Stimulated activated CD8-positive, alpha-beta memory T cell treated with anti-CD3 and anti-CD28 coated beads, Interleukin-7, amount 100 ng/mL, for 24 hours (primary cell): ENCODE measurements at places on chromosomes 7 and 10.

DNA sequence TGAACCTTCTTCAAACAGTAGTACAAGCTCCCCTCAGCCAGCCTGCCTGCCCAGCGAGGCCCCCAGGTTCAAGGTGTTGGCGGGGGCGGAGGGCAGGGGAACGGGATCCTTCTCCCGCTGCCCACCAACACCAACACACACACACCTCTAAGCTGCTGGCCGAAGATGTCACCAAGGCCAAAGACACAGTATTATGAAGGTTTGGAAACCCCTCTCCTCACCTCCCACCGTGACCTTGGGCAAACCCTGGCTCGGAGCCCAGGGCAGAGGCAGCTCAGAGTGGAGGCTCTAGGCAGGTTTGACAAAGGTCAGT lies 49.4 kb upstream of the GTF2IRD1 start:
- DNase-seq: no peak

DNA sequence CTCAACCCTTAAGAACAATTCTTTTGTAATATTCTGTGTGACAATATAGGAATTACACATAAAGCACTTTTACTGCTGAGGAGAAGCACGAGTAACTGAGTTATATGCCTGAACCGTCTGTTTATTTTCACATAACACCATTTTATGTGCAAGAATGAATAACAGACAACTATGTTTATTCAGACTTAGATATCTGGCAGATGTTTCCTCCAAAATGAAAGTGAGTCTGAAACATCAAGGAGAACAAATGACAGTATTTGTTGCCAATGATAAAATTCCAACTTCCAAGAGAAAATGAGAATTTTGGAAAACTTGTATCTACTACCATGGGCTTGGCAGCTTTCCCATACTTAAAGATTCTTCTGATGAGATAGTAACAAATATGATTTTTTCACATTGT lies 51.4 kb downstream of the DNMBP start:
- no peak for DNase-seq

DNA sequence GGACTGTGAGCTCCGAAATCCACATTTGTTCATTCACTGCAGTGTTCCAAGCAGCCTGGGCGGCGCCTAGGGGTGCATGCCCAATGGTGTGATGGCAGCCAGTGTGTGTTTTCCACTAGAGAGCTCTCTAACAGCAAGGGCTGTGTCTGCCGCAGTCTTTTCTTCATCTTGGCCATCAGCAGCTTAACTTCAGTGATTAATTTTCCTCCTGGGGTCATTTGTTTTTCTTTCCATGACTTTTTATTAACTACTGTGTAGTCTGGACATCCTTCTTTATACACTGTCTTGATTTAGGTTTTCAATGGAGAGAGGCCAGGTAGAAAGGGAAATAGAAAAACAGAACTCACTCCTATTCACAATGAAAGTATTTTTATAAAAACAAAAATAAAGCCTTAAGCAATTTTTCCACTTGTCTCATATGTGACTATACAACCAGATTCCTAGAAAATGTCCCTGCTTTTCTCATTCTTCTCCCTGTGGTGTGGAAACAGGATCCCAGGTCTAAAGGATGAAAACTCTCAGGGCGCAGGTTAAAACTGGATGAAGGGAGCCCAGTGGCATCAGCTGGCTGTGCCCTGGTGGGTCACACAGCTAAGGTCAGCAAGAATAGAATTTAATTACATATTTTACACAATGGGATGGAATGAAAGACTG lies 176.8 kb downstream of the PKD1L1 start:
- DNase-seq: no peak

- no peak for DNase-seq
Observed at GRCh38 chr7:1112625-1113547, 25.0 kb downstream of the GPER1 start.

GRCh38 chr7:32255036-32255435 lies 184.8 kb upstream of the PDE1C start:
- DNase-seq: no peak

GRCh38 chr7:80131675-80132435 lies 2.8 kb upstream of the GNAI1 start:
- no peak for DNase-seq

DNA sequence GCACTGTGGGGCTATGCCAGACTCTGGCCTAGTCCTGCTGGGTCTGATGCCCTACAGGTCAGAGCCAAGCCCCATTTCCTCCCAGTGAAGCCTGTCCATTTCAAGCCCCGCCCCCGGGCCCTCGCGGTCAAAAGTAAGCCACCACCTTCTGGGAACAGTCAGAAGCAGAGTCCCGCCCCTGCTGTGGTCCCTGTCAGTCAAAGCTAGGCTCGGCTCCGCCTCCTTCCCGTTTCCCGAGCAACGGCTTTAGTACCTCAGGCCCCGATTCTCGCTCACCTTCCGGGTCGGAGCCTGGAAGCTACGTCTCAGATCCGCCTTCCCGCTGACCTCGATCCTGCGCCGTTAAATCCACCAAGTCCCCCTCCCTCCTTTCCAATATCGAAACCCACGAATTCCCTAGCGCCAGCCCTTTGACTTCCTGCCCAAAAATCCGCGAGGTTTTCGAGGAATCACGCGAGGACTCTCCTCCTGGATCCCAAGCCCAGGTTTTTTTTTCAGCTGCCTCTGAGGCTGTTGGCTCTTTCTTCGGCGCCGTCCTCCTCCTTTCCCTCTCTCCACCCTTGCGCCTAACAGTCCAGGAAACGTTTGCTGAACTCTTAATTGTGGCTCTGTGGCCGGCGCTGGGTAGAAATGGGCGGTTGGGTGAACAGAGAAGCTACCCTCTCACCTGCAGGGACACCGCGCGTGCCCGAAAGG lies 11.8 kb downstream of the SFXN3 start:
- peak; percentile 82 for DNase-seq

GRCh38 chr10:86391986-86392722 lies 25.6 kb upstream of the GRID1 start:
- no peak for DNase-seq

GRCh38 chr10:112490545-112490944 lies 43.5 kb downstream of the VTI1A start:
- no peak for DNase-seq

GRCh38 chr7:676972-677385 lies 49.5 kb upstream of the DNAAF5 start:
- no peak for DNase-seq

DNA sequence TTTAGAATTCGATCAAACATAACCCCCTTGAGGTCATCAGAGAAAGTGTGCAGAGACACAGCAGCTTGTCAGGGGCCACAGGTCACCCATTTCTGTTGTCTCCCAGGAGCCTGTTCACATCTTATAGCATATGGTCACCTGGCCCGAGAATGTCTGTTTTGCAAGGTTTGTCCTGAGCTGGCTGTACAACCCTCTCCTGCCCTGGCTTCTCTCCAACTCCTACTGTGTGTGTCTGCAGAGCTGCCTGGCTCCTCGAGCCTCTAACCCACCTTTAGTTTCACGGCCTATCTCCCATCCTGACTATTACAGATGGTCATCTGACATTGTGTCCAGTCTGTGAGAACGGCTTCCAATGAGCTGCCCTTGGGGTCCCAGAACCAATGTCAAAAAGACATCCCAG lies 683.4 kb downstream of the SDK1 start:
- DNase-seq: no peak

GRCh38 chr10:17010363-17011145 lies 119.1 kb downstream of the CUBN start:
- no peak for DNase-seq

- DNase-seq: no peak
Observed at GRCh38 chr7:133330085-133330484, 77.2 kb downstream of the EXOC4 start.

- no peak for DNase-seq
Observed at GRCh38 chr7:47392241-47392759, 189.6 kb downstream of the TNS3 start.

- DNase-seq: no peak
Observed at GRCh38 chr10:97024168-97025073, 161.3 kb downstream of the SLIT1 start.

GRCh38 chr7:93739424-93739823 lies 151.1 kb downstream of the TFPI2 start:
- no peak for DNase-seq

DNA sequence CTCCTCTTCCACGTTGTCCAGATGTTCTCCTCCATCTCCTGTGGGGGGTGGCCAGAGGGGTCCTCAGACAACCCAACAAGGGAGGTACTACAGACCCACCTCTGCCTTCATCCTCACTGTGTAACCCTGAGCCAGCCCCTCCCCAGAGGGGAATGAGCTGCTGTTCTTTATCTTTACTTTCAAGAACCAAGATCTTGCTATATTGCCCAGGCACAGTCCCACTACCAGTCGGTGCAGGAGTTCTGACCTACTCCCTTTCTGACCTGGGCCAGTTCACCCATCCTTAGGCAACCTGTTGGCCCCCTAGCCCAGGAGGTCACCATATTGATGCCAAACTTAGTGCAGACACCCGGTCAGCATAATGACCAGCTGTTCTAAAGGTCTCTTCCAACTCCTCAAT lies 16.8 kb upstream of the MTPAP start:
- no peak for DNase-seq

DNA sequence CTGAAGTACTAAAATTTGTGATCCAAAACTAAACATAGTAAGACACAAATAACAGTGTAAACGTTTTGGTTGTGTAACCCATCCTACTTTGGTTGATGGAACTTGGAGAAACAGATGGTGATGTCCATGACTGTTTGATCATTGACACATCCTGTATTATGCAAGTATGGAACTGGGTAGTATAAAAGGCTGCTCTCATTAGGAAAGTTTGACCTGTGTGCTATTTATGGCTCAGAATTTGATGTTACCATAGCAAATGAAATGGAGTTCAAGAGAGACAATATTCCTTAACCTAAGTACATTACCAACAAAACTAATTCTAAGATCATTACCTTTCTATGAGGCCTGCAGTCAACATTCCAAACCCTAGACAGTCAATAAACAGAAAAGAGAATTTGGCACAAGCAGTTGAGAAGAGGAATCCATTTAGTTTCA lies 39.9 kb downstream of the DKK1 start:
- DNase-seq: no peak

- no peak for DNase-seq
Observed at GRCh38 chr10:101075775-101076174, 14.0 kb downstream of the KAZALD1 start.

DNA sequence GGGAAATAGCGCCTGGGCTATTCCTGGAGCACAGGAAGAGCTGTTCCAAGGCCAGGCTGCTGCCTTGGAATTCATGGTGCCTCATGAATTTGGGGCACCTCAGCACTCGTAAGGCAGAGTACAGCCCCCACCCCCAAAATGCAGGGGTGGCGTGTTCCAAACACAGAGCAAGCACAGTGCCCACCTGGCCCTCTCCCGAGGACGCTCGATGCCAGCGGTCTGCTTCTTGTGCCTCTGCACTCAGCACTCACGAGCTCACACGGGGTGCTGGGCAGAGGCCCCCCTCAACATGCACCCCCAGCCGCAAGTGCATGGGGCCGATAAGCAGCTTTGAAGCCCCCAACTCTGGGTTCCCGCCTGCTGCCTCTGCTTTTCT lies 60.1 kb downstream of the ZRANB1 start:
- DNase-seq: no peak

DNA sequence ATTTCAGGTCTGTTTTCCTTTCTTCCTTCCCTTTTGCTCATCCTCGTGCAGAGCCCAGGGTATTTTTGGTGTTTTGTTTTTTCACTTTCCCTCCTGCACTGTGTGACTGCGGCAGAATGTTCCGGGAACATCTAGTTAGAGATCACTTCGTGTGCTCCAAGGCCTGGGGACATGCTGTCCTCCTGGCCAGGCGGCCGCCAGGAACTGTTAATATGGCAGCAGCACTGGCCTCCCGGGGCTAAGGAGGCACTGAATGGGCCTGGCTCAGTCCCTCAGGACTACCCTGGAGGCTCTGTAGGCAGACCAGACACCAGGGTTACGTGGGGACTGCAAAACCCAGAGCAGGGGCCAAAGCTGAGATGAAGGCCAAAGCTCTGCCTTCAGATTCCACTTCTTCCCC lies 43.1 kb upstream of the TCF7L2 start:
- DNase-seq: no peak

DNA sequence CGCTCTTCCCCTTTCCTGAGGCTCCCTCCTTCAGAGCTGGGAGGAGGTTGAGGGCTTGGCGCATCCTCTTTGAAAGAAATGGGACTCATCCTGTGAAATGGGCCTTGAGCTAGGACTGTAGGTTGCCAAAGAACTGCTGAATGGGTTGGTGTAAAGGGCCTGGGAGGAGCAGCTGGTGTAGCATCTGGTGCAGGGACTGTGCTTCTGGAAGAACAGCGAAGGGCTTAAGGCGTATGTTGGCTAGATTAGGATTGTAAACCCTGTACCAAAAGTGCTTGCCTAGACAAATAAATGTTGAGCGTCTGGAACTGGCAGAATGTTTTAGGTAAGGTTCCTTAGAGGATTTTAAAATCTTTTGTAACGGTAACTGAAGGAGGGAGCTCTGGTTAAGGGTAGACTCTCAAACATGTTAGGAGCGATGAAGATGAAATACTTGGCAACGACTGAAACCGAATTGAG lies 563 bp downstream of the STAM start:
- DNase-seq: no peak

GRCh38 chr10:85919491-85920021 lies 447.0 kb downstream of the GRID1 start:
- no peak for DNase-seq

- no peak for DNase-seq
Observed at GRCh38 chr7:17038783-17039170, 157.0 kb upstream of the AGR3 start.

DNA sequence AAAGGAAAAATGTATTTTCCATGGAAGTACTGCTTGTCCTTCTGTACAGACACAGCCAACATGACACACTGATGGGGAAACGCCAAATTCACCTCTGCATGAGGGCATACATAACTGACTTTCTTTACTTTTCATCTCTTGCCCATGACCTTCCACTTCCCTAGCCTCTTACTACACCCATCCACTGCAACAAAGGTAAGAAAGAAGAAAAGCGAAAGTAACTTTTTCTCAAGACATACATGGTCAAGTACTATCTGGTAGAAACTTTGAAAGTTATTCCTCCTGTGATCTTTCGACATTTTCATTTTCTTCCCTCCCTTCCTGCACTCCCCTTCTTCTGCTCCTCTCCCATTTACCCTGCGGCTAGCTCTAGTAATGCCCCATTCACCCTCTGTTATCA lies 130.8 kb downstream of the USP6NL start:
- no peak for DNase-seq

DNA sequence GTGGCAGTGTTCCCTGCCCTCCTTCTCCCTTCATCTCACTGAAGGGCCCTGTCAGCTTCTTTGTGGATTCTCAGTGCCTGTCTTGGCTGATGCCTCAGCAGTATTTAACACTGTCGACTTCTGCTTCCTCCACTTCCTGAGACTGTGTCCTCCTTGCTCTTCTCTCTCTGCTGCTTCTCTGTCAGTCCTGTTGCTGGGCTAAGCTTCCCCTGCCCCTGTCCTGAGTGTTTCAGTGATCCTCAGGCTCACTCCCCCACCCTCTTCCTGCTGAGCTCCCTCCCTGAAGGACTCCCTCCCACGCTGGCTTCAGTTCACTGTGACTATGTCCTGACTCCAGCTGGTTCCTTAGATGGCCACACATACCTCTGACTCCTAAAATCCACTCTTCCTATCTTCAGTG lies 64.9 kb downstream of the CREM start:
- DNase-seq: no peak
